ENCODE measurements at places on chromosomes 3 and 15. TPM values are rescaled to one million over a fixed set of nuclear protein-coding genes. Genes with fewer than 3 reads are reported as not detected.
A peak's percentile ranks its signal among the peaks of the same experiment; 100 is the strongest.

KLHL40 gene
- total RNA-seq = 475 TPM

SLC28A2 gene
- not detected for total RNA-seq

SNRPA1 gene
- total RNA-seq = 23.7 TPM

DNA sequence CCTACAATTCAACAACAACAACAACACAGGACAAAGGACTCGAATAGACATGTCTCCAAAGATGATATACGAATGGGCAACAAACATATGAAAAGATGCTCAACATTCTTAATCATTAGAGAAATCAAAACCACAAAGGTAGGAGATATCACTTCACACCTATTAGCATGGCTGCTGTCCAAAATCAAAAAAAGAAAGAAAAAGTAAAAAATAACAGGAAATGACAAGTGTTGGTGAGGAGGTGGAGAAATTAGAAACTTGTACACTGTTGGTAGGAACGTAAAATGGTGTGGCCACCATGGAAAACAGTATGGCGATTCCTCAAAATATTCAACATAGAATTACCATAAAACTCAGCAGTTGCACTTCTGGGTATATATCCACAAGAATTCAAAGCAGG, 312.3 kb upstream of the STT3B start:
- DNase-seq = no peak
- H3K27ac ChIP-seq = no peak overlapping the region
- no peak overlapping the region for H3K4me3 ChIP-seq
- H3K4me1 ChIP-seq = no peaks in the 10 kb centered on the region
- H3K36me3 ChIP-seq = no peaks in the 10 kb centered on the region

GRCh38 chr15:74252291-74252690, 16.2 kb downstream of the CCDC33 start:
- no peaks in the 10 kb centered on the region for H3K27me3 ChIP-seq
- peak overlapping the region; percentile 90 for H3K27ac ChIP-seq
- H3K4me1 ChIP-seq = peaks cover 34% of the 10 kb centered on the region

DNA sequence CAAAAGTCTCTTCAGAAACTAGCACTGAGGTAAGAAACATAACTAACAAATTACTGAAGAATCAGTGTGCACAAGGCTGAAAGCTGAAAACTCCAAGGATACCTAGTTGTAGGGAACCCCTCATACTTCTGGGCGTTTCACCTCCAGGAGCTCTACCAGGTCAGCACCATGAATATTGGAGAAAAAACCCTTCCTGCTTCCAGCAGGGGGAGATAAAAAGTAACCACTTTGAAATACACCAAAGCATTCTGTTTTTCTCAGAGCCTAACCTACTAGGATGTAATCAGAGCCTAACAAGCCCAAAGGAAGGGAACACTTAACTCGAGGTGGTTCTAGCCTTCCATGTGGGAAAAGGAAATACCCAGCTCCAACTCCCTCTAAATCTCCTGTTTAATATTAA, 175.8 kb upstream of the MME start:
- no peak for DNase-seq
- H3K27me3 ChIP-seq = no peaks in the 10 kb centered on the region
- H3K36me3 ChIP-seq = no peaks in the 10 kb centered on the region
- H3K27ac ChIP-seq = no peak overlapping the region

GRCh38 chr15:36791844-36792571, 212.6 kb downstream of the CDIN1 start:
- no peak for DNase-seq
- no peaks in the 10 kb centered on the region for H3K4me1 ChIP-seq
- no peaks in the 10 kb centered on the region for H3K36me3 ChIP-seq
- no peak overlapping the region for H3K4me3 ChIP-seq
- H3K27ac ChIP-seq = no peak overlapping the region

DNA sequence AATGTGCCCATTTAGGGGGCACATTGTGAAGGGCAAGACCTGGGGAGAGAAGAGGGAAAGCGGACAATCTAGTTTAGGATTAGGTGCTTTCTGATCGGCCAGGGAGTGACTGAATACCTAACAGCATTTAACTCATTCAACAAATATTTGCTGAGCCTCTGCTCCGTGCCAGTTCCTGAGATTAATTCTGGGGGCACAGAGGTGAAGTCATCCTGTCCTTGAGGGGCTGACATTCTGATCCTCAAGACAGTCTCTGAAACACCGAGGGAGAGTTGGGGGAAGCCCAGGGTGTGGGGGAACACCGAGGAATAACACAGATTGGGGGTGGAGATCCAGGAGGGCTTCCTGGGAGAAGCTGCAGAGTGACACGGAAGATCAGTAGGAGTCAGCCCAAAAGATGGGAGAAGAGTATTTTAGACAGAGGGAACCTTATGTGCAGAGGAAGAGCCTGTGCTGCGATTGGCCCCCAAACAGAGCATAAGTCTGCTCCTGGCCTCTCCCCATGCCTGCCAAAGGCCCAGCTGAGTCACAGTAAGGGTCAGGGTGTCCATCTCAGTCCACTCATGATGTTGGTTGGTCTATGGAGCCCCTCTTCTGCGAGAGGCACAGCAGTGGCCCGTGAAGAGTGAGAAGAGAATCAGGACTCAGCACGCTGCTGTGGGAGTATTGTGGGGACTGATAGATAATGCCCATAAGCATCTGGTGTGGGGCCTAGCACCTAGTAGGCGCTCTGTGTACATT, 60.2 kb downstream of the AMOTL2 start:
- H3K36me3 ChIP-seq = no peaks in the 10 kb centered on the region
- H3K4me1 ChIP-seq = peaks cover 45% of the 10 kb centered on the region
- H3K4me3 ChIP-seq = peak overlapping the region; percentile 60
- no peak for DNase-seq
- H3K27ac ChIP-seq = peak overlapping the region; percentile 80
- no peaks in the 10 kb centered on the region for H3K27me3 ChIP-seq

DNA sequence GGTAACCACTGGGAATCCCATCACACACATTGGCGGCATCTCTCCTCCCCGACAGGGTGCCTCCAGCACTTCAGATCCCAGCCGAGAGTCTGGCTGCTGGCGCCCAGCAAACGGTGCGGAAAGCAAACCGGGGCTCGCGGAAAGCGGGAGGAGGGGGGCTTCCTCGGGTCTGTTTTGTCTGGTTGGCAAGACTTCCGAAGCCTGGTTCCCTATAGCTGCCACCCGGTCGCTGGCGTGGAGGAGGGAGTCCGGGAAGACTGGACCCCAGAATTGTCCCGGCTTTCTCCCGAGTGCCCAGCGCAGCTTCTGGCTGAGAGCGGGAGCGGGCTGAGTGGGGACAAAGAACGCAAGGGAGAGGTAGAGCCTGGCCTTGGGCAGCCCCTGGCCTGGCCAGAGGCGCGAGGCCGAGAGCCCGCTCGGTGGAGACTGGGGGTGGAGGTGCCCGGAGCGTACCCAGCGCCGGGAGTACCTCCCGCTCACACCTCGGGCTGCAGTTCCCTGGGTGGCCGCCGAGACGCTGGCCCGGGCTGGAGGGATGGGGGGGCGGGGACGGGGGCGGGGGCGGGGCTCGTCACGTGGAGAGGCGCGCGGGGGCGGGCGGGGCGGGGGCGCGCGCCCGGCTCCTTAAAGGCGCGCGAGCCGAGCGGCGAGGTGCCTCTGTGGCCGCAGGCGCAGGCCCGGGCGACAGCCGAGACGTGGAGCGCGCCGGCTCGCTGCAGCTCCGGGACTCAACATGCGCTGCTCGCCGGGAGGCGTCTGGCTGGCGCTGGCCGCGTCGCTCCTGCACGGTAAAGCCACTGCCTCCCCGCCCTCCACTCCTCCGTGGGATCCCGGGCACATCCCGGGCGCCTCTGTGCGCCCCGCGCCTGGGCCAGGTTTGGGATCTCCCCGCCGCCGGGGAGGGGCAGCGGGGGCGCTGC, at the start of gene CHRNA7:
Gene CHRNA7 (plus strand): TSS at position 654 of the 920 bp plus-strand sequence. CDS start 80 bp downstream, at position 734.
- peak within 1 kb of the TSS; percentile 60 for H3K4me3 ChIP-seq
- peak; percentile 38 for DNase-seq
- H3K27me3 ChIP-seq = peaks cover 10% of the 10 kb centered on the region
- no peaks in the 10 kb centered on the region for H3K36me3 ChIP-seq
- H3K27ac ChIP-seq = peak within 1 kb of the TSS; percentile 57

GRCh38 chr3:136343446-136343845, 93.3 kb downstream of the PCCB start:
- no peak overlapping the region for H3K27ac ChIP-seq
- H3K36me3 ChIP-seq = no peaks in the 10 kb centered on the region
- DNase-seq = no peak
- H3K27me3 ChIP-seq = no peaks in the 10 kb centered on the region
- peaks cover 12% of the 10 kb centered on the region for H3K4me1 ChIP-seq
- H3K4me3 ChIP-seq = no peak overlapping the region

DNA sequence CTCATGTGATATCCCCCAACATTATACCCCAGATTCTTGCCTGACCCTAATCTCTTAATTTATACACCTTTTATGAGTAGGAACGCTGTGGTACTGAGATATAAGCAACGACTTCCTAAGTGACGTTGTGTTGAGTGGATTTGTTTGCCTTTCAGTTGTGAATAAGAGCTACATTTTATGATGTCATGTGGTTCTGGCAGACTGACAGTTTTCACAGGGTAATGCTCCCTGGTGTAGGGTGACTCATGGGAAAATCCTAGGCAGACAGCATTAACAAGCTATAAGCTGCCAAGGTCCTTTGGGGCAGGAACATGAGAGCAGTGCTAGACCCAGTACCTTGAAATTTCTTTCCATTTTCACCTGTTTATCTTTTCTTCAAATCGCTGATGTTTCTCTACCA, 11.2 kb downstream of the C3orf52 start:
- no peak overlapping the region for H3K4me3 ChIP-seq
- no peak overlapping the region for H3K27ac ChIP-seq
- no peaks in the 10 kb centered on the region for H3K36me3 ChIP-seq
